ENCODE measurements at places on chromosomes 6 and 20. TPM values are rescaled to one million over a fixed set of nuclear protein-coding genes. Genes with fewer than 3 reads are reported as not detected.
A peak's percentile ranks its signal among the peaks of the same experiment; 100 is the strongest.

GRCh38 chr6:6543181-6543879 is 45.2 kb upstream of the LY86 start:
- DNase-seq: no peak

The AFG1L gene
- 4.7 TPM for total RNA-seq

DNA sequence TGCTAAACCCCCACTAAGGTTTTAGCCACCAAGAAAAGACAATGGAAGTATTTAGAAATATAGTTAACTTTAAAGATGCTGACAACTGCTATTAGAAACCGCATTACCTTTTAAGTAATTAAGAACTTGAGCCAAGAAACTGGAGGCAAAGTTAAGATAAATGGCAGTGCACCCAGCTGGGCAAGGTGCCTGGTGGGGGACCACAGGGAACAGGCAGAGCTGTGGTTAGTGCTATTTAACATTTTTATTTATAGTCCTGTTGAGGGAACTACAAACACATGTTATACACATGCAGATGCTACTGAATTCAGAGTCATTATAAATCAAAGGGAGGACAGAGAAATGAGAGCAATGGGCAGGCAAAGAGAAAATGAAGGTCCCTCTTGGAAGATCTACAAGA is 447.9 kb downstream of the TFAP2B start:
- no peak for DNase-seq

GRCh38 chr20:41453010-41453950 is 86.7 kb upstream of the EMILIN3 start:
- DNase-seq: no peak

GRCh38 chr6:85323435-85324040 is 126.3 kb upstream of the NT5E start:
- peak; percentile 17 for DNase-seq

- no peak for DNase-seq
Observed at GRCh38 chr20:54219751-54220426, 12.0 kb downstream of the PFDN4 start.

DNA sequence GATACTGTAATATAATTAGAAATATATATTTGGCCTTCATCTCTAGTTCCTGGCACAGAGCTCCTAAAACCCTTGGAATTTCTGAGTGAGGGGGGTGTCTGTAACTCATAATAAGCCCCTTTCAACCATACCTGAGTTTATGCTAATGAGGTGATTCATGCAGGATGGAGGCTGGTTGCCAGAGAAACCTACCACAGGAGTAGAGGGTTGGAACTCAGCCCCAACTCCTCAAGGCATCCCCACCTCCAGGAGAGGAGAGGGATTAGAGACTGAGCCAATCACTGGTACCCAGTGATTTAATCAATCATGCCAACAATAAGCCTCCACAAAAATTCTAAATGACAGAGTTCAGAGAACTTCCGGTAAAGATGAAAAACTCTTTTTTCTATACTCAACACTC is 17.5 kb downstream of the UQCC1 start:
- DNase-seq: no peak

GRCh38 chr6:110625883-110626282 is 149.5 kb upstream of the SLC22A16 start:
- DNase-seq: peak; percentile 32

DNA sequence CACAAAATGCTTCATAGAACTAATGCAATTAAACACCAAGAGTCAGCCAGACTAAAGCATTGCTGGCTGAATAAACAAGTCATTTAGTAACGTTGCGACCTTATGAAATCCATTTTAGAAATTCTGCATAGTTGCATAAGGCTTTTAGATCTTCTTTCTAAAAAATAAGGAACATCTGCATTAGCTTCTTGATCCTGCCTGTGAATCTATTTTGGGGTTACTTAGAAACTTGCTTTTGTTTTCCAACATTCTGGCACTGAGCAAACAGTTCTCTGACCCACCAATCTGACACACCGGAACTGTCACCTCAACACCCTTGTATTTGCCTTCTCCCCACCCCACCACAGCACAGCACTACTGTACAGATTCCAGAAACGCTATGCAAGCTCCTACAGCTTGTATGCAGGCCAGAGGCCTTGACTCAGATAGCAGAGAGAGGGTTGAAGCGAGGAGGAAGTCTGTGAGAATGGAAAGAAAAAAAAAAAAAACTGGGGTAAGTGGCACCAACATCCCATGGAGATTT is 55.0 kb downstream of the KIF13A start:
- DNase-seq: peak; percentile 62

DNA sequence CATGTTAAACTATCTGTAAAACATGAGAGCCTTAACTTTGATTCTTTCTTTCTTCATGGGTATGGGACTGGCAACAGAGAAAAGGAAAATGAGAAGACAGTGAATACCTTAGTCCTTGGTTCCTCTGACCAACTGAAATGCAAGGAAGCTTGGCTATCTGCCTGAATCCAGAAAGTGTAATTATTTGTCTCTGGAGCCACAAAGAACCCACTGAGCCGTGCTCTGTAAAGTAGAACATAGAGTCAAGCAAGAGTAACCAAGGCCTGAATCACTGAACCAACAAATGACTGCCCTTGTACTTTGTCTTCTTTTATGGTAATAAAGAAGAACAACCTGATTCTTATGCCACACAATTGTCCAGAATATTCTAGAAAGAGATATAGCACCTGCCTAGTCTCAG is 27.6 kb downstream of the PKHD1 start:
- no peak for DNase-seq

DNA sequence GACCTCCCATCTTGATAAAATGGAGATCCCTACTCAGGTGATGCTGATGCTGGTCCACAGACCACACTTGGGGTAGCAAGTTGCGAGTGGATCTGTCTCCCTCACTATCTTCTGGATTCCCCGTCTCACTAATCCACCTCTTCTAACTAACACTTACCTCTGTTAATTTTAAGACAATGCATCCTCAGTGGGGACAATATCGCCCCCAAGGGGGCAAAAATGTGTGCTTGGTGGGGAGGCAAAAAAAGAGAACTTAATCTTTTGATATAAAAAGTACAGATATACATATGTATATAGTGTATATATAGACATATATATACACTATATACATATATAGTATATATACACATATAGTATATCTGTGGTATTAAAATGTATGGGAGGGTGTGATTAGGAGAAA is 4.3 kb downstream of the LRFN2 start:
- DNase-seq: no peak

The OPN5 gene
- total RNA-seq: not detected

GRCh38 chr6:71977884-71978283 is 91.5 kb downstream of the RIMS1 start:
- DNase-seq: no peak

The BLOC1S5 gene
- 11.5 TPM for total RNA-seq

The RSPO3 gene
- total RNA-seq: not detected

DNA sequence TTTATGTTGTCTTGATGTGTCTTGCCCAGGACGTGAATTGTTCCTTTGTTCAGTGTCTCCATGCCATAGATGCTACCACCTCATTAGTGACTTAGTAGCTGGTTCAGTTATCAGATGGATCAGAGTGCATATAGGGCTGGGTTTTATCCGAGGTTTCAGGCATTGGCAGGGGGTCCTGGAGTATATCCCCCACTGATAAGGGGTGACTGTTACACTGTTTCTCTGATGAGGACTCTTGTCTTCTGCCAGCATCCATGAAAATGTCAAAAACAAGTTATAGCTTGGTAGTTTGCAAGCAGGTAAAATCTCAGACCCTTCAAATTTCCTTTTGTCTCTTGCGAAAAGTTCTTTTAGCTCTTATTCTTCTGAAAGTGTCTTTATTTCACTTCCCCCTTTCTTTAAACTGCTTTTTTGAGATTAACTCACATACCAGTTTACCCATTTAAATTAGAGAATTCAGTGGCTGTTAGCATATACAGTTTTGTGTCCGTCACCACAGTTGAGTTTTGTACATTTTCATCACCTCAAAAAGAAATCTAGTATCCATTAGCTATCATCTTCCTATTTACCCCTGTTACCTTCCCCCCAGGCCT is 109.2 kb downstream of the CDYL start:
- no peak for DNase-seq

The TRIM10 gene
- not detected for total RNA-seq

The BPIFB2 gene
- not detected for total RNA-seq

- no peak for DNase-seq
Observed at GRCh38 chr20:47007826-47008655, 113.4 kb downstream of the EYA2 start.

- no peak for DNase-seq
Observed at GRCh38 chr6:95648636-95649035, 71.3 kb downstream of the MANEA start.

DNA sequence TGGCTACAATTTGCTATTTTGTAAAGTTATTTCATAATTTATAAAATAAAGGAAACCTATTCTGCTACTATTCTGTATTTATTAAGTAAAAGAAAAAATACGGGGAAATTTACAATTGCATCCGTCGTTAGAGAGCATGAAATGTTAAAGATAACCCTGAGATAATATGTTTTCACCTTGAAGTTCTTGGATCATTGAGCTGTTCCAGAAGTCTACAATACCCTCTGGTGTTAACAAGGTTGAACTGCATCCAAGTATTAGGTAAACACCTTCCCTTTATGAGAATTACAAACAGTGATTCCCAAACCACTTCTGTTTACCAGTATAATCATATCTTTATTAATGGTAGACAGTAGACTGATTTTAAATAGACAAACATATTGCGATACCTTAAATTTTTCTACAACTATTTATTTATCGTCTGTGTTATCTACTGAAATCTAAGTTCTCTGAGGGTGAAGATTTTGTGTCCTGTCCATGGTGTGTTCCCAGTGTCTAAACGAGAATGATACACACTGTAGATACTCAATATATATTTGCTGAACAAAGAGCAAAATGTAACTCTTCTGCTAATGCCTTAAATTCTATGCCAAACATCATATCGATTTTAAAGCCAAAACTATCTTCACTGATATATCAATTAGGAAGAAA is 28.2 kb downstream of the TBC1D32 start:
- peak; percentile 37 for DNase-seq

DNA sequence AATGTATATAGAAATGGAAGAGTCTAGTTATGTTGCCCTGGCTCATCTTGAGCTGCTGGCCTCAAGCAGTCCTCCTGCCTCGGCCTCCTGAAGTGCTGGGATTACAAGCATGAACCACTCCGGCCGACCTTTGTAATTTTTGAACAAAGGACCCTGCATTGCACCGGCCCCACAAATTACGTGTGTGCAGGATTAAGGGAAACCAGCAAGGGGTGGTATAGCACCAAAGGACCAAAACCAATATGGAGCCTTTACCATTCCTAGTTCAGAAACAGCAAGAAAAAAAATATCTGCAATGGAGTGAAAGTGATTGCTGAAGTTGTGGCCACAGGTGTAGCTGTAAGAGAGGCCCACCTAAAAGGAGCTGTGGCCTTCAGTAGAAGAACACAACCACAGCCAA is 8.2 kb upstream of the TRERF1 start:
- no peak for DNase-seq

- no peak for DNase-seq
Observed at GRCh38 chr6:145968051-145968450, 3.9 kb upstream of the SHPRH start.

DNA sequence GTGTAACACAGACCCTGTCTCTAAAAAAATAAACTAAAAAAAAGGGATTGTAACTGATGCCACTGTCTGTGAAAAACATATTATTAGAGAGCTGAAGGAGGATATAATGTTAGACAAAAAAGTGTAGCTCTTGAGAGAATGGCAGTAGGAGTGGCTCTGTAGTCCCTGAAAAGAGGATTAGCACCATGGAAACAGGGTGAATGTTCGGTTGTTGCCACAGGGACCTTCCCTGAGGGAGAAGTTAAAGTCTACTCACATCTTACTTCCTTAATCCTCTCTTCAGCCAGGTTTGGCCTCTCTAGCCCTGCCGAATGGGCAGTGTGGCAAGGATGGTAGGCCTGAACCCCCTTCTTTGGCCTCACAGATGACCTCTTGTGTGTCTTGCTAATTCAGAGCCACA is 12.1 kb downstream of the SCAND1 start:
- no peak for DNase-seq

- DNase-seq: no peak
Observed at GRCh38 chr20:32511358-32512046, 73.6 kb downstream of the NOL4L start.

The SCRT2 gene
- total RNA-seq: not detected

The KIFC1 gene
- 58.0 TPM for total RNA-seq

- no peak for DNase-seq
Observed at GRCh38 chr6:36141091-36141490, 10.8 kb downstream of the MAPK13 start.

DNA sequence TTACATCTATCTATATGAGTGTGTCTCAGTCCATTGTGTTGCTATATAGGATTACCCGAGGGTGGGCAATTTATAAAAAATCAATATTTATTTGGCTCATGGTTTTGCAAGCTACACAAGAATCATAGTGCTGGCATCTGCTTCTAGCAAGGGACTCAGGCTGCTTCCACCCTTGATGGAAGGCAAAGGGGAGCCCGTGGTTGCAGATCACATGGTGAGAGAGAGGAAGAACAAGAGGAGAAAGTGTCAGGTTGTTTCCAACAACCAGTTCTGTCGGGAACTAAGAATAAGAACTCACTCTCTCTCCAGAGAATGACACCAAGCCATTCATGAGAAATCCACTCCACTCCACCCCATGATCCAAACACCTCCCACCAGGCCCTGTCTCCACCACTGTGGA is 48.2 kb upstream of the TENT5A start:
- no peak for DNase-seq

- DNase-seq: no peak
Observed at GRCh38 chr6:52760105-52760765, 3.0 kb downstream of the GSTA2 start.

Measured in foreskin keratinocyte (primary cell).